Naive thymus-derived CD4-positive, alpha-beta T cell (primary cell): ENCODE measurements at places on chromosomes 12 and 14. TPM values are rescaled to one million over a fixed set of nuclear protein-coding genes. Genes with fewer than 3 reads are reported as not detected.

- H3K4me3 ChIP-seq: no peak overlapping the region
- no peaks in the 10 kb centered on the region for H3K4me1 ChIP-seq
- no peak for DNase-seq
- H3K27ac ChIP-seq: no peak overlapping the region
Observed at GRCh38 chr12:97535582-97535981, 73.0 kb downstream of the RMST start.

DNA sequence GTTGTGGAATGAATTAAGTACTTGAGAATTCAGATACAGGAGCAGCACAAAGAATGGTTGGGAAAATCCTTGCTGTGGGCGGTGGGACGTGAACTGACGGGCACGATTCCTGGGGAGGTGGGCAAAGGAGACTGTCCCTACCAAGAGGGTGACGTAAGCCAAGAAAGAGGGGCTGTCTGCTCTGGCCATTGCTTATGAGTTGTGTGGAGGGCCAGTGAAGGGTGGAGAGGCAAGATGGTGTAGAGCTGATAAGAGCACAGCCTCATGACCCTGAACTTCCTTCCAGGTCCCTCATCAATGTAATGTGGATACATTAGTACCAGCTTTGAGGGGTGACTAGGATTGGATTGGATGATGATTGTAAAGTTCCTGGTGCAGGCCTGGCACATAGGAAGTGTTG is 50.2 kb downstream of the WDR20 start:
- no peaks in the 10 kb centered on the region for H3K27me3 ChIP-seq
- H3K27ac ChIP-seq: no peak overlapping the region
- H3K4me1 ChIP-seq: peaks cover 5% of the 10 kb centered on the region
- no peak overlapping the region for H3K4me3 ChIP-seq

DNA sequence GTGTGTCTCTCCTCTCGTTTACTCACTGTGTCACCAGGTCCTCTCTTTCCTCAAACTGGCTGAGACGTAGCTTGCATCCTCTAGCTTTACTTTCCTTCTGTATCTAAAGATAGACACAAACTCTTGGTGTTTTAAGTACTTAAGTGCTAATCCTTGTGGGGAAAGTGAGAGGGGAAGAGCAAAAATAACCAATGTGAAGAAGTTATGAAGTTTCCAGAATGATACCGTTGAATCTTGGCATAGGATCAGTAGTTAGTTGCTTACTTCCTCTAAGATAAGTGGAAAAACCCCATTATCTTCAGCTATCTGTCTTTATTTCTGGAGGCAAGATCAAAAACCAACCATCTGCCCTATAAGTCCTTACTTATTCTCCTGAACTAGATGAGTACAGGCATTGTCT is 10.6 kb downstream of the FAR2 start:
- no peak overlapping the region for H3K27ac ChIP-seq
- no peaks in the 10 kb centered on the region for H3K27me3 ChIP-seq
- peaks cover 11% of the 10 kb centered on the region for H3K4me1 ChIP-seq
- peak overlapping the region; percentile 1 for H3K4me3 ChIP-seq
- H3K36me3 ChIP-seq: no peaks in the 10 kb centered on the region
- no peak for DNase-seq

The EPS8 gene
- total RNA-seq: 2.0 TPM

DNA sequence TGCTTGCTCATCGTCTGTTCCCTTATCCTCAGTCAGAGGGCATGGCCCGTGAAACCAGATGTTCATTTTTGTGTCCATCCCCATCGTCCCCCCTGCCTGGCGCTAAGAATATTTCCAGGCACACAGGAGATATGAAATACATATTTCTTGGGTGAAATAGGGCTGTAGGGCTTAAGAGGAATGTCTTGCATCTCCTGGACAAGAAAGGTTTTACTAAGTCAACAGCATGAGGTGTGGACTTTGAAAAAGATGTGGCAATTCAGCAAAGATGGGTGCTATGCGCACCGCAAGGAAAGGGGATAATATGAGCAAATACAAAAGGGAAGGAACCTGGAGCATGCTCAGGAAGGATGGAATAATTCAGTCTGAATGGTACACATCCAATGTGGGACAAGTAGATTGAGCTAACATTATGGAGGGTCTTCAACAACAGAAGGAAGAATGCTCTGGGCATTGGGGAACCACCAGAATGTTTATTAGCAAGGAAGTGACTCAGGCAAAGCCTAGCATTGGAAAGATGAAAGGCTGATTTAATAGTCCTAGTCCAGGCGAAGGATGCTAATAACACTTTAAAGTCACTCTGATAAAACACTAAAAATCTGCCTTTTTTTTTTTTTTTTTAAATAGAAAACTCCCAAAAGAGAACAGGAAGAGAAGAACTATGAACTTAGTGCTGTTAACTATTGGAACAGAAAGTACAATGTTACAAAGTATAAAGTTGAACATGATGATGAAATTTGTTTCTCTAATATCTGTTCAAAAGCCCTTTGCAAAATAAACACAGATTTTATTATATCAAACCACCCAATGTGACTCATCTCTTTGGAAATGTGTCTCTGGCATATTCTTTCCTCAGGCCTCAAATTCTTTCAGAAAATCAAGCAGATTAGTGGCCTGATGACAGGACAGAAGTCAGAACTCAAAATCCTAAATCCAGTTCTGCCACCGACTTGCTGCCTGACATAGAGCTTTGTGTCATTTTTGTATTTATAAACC is 449.5 kb downstream of the BCAT1 start:
- H3K27ac ChIP-seq: no peak overlapping the region
- no peak overlapping the region for H3K4me3 ChIP-seq
- DNase-seq: no peak
- H3K27me3 ChIP-seq: no peaks in the 10 kb centered on the region
- no peaks in the 10 kb centered on the region for H3K36me3 ChIP-seq

DNA sequence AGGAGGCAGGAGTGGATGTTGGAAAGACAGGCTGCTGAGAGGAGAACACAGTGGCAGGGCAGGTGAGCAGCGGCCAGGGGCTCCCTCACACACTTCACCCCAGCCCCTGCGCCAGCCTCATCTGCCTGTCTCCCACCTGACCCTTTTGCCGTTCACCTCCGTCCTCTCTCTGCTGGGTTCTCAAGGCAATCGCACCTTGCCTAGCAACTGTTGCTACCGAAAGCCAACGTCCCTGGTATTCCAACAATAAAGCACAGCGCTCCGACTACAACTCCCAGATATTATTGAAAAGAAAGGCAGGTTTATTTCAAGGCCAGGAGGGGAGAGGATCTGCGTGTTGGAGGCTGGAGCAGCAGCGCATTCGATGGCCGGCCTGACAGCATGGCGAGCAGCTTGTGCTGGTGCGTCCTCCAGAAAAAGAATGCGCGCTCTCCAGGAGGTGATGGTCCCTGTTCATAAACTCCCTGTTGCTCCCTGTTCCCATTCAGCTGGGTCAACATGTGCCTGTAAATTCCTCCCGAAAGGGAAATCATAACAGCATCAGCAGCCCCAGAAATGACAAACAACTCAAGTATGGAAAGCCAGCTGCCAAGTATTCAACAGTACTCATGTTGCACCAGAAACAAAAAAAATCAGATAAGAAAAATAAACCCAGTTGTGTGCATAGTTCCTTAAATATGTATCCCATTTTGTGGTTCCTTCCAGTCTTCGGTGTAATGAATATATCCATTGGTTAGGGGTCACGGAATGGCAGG is 153.0 kb upstream of the DIO3 start:
- H3K4me1 ChIP-seq: peaks cover 3% of the 10 kb centered on the region
- no peaks in the 10 kb centered on the region for H3K36me3 ChIP-seq
- no peak overlapping the region for H3K4me3 ChIP-seq
- no peak overlapping the region for H3K27ac ChIP-seq
- H3K27me3 ChIP-seq: no peaks in the 10 kb centered on the region

GRCh38 chr14:75181293-75182062 is 5.1 kb upstream of the TMED10 start:
- no peaks in the 10 kb centered on the region for H3K36me3 ChIP-seq
- no peaks in the 10 kb centered on the region for H3K27me3 ChIP-seq
- DNase-seq: no peak
- H3K4me1 ChIP-seq: no peaks in the 10 kb centered on the region
- H3K4me3 ChIP-seq: no peak overlapping the region

The LRRC10 gene
- total RNA-seq: not detected in 2 replicates

- H3K27me3 ChIP-seq: no peaks in the 10 kb centered on the region
- no peak overlapping the region for H3K4me3 ChIP-seq
- no peaks in the 10 kb centered on the region for H3K36me3 ChIP-seq
- H3K27ac ChIP-seq: no peak overlapping the region
- no peak for DNase-seq
- H3K4me1 ChIP-seq: no peaks in the 10 kb centered on the region
Observed at GRCh38 chr12:30965613-30965985, 39.1 kb downstream of the TSPAN11 start.

The TSPAN11 gene
- not detected for total RNA-seq

GRCh38 chr14:64870160-64870559 is 9.5 kb downstream of the SPTB start:
- no peaks in the 10 kb centered on the region for H3K27me3 ChIP-seq
- DNase-seq: no peak
- no peaks in the 10 kb centered on the region for H3K36me3 ChIP-seq

GRCh38 chr12:12958886-12959285 is 6.9 kb upstream of the GPRC5D start:
- no peak overlapping the region for H3K4me3 ChIP-seq
- no peak overlapping the region for H3K27ac ChIP-seq
- H3K36me3 ChIP-seq: no peaks in the 10 kb centered on the region

The OR6C1 gene
- not detected in 2 replicates for total RNA-seq

The DNAJC22 gene
- total RNA-seq: not detected

The RAD51AP1 gene
- total RNA-seq: 0.13 TPM

GRCh38 chr12:100375038-100375735 is 18.3 kb downstream of the SLC17A8 start:
- no peak overlapping the region for H3K4me3 ChIP-seq
- H3K4me1 ChIP-seq: no peaks in the 10 kb centered on the region
- no peaks in the 10 kb centered on the region for H3K27me3 ChIP-seq
- no peak overlapping the region for H3K27ac ChIP-seq

DNA sequence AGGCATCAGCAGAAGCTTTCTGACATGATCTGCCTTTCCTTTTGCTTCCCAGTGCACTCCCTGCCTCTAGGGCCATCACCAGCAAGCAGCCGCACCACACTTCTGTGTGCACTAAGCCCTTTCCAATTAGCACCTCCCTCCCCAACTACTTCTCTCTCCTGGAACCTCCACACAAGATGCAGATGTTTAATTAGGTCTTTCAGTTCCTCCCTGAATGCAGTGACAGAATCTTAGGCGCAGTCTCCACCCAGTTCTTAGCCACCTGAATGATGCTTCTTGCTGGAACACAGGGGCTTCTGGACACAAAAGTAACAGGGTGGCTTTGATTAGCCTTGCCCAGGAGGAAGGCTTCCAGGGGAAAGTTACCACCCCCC is 32.9 kb downstream of the NIN start:
- H3K36me3 ChIP-seq: peaks cover 23% of the 10 kb centered on the region
- no peaks in the 10 kb centered on the region for H3K27me3 ChIP-seq
- DNase-seq: no peak

- DNase-seq: no peak
- no peaks in the 10 kb centered on the region for H3K27me3 ChIP-seq
- H3K36me3 ChIP-seq: peaks cover 67% of the 10 kb centered on the region
- no peak overlapping the region for H3K27ac ChIP-seq
- no peaks in the 10 kb centered on the region for H3K4me1 ChIP-seq
- no peak overlapping the region for H3K4me3 ChIP-seq
Observed at GRCh38 chr12:50685641-50686040, 78.3 kb upstream of the ATF1 start.

DNA sequence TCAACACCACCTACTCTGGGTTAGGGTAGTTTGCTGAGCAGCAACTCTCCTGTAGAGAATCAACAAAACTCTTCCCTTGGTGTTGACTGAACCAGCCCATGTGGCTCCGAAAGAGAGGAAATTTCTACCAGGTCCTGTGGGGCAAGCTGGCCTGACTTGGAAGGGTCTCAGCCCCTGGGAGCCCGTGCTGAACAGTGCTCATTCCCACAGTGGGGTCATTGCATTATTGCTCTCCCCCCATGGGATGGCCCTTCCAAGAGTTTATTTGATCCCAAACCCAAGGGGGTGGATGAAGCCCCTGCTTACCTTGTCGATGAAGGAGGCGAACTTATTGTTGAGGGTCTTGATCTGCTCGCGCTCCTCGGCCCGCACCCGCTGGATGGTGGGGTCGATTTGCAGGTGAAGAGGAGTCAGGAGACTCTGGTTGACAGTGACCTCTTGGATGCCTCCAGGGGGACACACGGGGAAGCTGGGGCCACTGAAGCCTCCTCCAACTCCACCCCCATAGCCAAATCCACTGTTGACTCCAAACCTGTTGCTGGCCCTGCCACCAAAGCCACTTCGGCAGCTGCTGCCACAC is 580 bp downstream of the KRT75 start:
- no peaks in the 10 kb centered on the region for H3K27me3 ChIP-seq
- H3K27ac ChIP-seq: no peak overlapping the region
- no peak overlapping the region for H3K4me3 ChIP-seq
- H3K4me1 ChIP-seq: no peaks in the 10 kb centered on the region

GRCh38 chr12:113485330-113485729 is 13.7 kb upstream of the LHX5 start:
- no peak for DNase-seq
- no peak overlapping the region for H3K4me3 ChIP-seq
- H3K27ac ChIP-seq: no peak overlapping the region
- H3K27me3 ChIP-seq: peaks cover 8% of the 10 kb centered on the region
- no peaks in the 10 kb centered on the region for H3K4me1 ChIP-seq

- no peaks in the 10 kb centered on the region for H3K36me3 ChIP-seq
- no peaks in the 10 kb centered on the region for H3K27me3 ChIP-seq
- H3K4me1 ChIP-seq: no peaks in the 10 kb centered on the region
Observed at GRCh38 chr12:84704856-84705255, 207.7 kb downstream of the SLC6A15 start.

The SOAT2 gene
- total RNA-seq: 0.56 TPM

- no peaks in the 10 kb centered on the region for H3K27me3 ChIP-seq
- H3K36me3 ChIP-seq: no peaks in the 10 kb centered on the region
- H3K4me3 ChIP-seq: no peak overlapping the region
Observed at GRCh38 chr12:8080120-8080519, 2.0 kb upstream of the NECAP1 start.

GRCh38 chr12:2582631-2583030 is 212.1 kb upstream of the FKBP4 start:
- H3K36me3 ChIP-seq: no peaks in the 10 kb centered on the region
- no peaks in the 10 kb centered on the region for H3K4me1 ChIP-seq
- no peak overlapping the region for H3K4me3 ChIP-seq
- H3K27me3 ChIP-seq: peaks cover 4% of the 10 kb centered on the region
- DNase-seq: no peak

DNA sequence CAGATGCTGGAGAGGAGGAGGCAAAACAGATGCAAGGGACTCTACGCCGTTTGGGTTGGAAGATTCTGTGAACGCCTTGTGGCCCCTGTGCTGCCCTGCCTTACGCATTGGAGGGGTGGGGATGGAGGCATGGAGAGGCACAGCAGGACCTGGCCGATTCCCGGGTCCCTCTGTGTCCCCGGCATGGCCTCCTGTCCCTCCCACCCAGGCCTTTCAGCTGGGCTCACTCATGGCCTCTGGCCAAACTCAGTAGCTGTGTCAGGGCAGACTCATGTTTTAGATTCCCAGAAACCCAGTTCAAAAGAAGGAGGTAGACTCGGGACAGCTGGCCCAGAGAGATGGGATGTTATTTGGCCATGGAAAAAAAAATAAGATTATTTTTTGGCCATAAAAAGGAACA is 40.1 kb downstream of the TESC start:
- no peak overlapping the region for H3K27ac ChIP-seq
- H3K36me3 ChIP-seq: no peaks in the 10 kb centered on the region
- peaks cover 17% of the 10 kb centered on the region for H3K4me1 ChIP-seq
- no peak overlapping the region for H3K4me3 ChIP-seq

GRCh38 chr12:78009031-78009430 is 178.3 kb downstream of the NAV3 start:
- no peaks in the 10 kb centered on the region for H3K27me3 ChIP-seq
- no peak overlapping the region for H3K4me3 ChIP-seq
- H3K36me3 ChIP-seq: no peaks in the 10 kb centered on the region
- DNase-seq: no peak

The CD69 gene
- 588 TPM for total RNA-seq

The TESPA1 gene
- 149 TPM for total RNA-seq
